ENCODE measurements at places on chromosomes 5 and 9.

DNA sequence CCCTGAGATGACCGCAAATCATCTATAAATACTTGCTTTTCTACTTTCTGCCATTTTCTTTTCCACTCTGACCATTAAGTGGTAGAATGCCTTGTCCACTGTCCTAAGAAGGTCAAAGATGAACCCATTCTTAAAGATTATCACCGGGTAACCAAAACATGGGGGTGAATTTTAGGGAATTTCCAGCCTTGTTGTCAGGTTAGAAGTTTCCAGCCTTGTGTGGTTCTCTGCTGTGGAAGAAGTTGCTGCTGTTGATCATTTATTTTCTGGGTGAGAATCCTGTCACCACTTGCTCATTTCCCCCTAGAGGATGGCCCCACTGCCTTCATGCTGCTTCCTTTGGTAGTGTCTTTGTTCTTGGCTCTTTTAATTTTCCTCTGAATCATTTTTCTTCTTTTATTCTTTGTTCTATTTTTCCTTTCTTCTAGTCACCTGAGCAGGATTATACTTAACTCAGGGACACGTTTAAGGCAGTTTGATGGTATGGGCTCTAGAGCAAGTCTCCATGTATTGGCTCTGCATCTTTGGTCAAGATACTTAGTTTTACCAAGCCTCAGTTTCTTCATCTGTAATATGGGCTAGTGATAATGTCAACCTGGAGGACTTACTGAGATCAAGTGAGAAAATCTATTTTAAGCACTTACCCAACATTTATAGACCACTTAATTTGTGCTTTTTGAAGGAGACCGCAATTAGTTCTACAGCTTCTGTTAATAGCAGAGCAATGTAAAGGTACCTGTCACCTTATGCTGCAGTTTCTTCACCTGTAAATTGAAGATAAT lies 266.2 kb downstream of the ARHGAP26 start:
- DNase-seq = no peak

GRCh38 chr9:130729145-130729544 lies 35.6 kb downstream of the EXOSC2 start:
- DNase-seq = no peak

DNA sequence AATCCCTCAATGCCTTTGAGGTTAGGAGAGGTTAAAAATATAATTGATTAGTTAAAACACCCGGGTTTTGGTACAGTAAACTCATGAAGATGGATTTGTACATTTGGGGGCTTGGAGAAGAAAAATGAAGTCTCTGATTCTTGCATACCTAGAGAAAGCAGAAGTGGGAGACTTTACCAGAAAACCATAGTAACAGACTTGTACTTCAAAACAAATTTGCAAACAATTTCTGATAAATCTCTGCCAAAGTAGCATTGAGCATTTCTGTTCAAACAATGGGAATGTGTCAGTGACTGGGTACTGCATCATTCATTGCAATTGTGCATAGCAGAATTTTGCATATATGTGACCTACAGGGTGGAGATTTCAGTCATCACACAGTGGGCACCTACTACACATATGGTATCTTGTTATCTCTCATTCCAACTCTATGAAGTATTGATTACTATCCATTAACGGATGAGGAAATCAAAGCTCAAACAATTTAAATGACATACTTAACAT lies 256.9 kb downstream of the PLK2 start:
- no peak for DNase-seq

GRCh38 chr5:147878066-147878759 lies at the start of gene SCGB3A2:
SCGB3A2 (plus strand) TSS chr5:147878711; CDS start chr5:147878804, 93 bp downstream.
- no peak for DNase-seq

GRCh38 chr5:126947146-126948010 lies 83.0 kb downstream of the MARCHF3 start:
- DNase-seq = no peak

DNA sequence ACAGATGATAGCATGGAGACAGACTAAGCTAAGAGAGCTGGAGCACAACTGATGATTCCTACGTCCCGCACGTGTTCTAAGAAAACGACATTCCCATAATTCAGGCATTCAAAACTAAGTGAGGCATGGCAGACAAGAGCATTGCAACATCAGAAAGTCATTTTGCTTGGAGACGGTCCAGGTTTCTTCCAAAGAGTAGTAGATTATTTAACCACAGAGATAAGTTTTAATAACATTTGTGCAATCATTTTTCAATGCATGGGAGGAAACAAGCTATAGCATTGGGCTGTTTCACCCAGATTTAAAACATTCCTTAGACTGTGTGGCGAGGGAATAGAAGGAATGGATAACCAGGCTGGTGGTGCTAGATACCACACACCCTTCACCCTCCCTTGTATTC lies 117.2 kb downstream of the APBA1 start:
- DNase-seq = no peak

GRCh38 chr5:6581559-6582426 lies 51.1 kb downstream of the NSUN2 start:
- DNase-seq = no peak

- DNase-seq = no peak
Observed at GRCh38 chr9:131833083-131833482, 93.2 kb upstream of the RAPGEF1 start.

GRCh38 chr5:180291234-180291940 lies 496 bp downstream of the MAPK9 start:
- no peak for DNase-seq

GRCh38 chr9:105678163-105678562 lies 15.9 kb downstream of the TAL2 start:
- DNase-seq = no peak

DNA sequence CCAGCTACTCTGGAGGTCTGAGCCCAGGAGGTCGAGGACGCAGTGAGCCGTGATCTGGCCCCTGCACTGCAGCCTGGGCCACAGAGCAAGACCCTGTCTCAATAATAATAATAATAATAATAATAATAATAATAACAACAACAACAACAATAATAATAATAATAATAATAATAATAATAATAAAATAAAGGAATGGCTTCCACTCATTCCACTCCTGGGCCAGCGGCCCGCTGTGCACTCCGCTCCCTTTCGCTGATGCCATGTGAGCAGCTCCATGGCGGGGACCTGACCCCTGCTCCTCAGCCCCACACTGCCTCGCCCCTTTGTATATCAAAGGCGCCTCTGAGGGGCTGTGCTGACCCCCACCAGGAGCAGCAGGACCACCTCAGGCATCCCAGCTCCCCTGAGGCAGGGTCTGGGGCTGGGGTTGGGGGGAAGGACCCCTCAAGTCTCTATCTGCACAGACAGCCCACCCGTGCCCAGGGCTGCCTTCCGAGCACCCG lies 20.0 kb downstream of the GBGT1 start:
- no peak for DNase-seq

- no peak for DNase-seq
Observed at GRCh38 chr9:133609311-133610098, at the start of gene FAM163B. FAM163B (minus strand) TSS chr9:133609389; CDS start chr9:133580223, 29,166 bp downstream.

DNA sequence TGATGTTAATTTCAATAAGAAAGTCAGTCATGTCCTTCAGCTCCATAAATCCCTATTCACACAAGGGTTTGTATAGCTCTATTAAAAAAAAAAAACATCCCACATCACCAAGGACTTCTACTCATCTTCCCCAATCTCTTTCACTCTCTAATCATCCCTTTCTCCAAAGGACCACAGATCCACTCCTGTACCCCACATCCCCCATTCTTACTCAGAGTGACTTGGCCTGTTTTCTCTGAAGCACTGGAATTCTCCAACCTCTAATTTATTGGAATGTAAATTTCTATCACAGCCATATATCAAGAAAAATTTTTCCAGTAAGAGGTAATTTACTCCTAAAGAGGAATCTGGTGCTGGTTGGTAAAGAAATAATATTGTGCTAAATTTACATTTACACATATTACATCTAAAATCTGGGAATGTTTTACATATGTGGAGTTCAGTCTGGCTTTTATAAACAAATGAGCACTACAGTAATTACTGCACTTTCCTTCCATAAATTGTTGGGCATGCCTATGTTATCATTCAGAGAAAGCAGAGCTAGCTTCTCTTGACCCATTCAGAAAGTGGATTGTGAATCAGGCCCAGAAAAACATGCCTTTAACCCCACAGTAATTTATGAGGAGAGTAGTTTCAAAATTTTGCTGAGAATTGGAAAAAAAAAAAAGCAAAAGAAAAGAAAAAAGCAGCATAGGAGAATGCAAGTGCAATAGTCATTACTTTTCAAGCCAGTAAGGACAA lies 399.5 kb upstream of the TNC start:
- no peak for DNase-seq

All from stimulated activated CD8-positive, alpha-beta memory T cell treated with anti-CD3 and anti-CD28 coated beads, Interleukin-7, amount 100 ng/mL, for 4 hours (primary cell).